IPS-NIHi11 (cell line): ENCODE measurements at places on chromosomes 3 and 15.

DNA sequence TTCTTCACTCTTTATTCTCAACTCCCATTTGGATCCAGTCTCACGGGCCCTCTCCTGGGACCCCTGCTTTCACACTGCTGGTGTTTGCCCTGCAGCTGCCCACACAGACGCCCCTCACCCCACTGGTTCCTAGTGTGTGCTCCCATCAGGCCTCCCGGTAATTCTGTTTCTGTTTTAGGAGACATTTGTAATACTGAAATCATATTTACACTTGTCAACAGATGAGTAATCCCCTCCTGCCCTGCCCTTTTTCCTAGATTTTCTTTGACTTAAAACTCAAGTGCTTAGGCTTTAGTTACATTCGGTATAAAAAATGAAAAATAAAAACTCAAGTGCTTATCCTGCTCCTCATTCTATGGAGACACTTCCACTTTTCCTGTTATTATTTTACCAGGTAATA is 18.4 kb upstream of the ABTB1 start:
- no peak for DNase-seq

DNA sequence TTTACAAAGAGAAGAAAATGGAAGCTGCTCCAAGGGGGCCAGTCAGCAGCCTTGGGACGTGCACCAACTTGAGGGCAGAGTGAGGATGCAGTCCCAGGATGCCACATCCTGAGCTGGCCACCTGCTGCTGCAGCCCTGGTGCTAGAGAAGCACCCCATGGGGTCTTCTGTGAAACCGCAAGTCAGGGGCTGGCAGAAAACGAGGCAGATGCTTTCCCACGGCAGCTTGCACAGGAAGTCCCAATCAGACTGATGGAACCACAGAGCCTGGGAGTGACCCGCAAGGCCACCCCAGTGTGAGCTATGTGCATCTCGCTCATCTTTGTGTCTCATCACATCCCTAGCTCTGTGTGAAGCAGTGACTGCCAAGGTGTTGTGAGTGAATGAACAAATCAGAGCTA is 76.5 kb downstream of the NUP210 start:
- no peak for DNase-seq

DNA sequence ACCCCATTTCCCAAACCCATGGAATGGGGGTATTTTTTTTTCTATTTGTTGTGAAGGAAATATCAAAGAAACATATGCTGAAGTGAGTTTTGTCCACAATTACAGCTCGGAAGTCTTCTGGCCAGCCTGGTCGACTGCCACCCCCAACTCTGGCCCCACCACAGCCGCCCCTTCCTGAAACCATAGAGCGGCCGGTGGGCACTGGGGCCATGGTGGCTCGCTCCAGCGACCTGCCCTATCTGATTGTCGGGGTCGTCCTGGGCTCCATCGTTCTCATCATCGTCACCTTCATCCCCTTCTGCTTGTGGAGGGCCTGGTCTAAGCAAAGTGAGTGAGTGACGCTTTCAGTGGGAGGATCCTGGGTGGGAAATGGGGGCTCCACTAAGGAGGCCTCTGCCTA is 71.9 kb downstream of the BOC start:
- no peak for DNase-seq

DNA sequence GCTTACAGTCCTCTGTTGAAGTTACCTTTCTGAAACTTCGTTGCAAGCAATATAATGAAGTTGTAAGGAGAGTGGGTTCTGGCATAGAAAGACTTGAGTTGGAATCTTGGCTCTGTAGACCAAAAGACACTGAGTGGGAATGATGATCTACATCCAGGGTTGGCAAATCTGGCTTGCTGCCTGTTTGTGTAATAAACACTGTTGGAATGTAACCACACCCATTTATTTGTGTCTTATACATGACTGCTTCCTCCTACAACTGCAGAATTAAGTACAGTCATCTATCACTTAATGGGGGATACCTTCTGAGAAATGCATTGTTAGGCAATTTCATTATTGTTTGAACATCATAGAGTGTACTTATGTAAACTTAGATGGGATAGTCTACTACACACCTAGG is 178.4 kb upstream of the SUCLG2 start:
- DNase-seq: no peak

GRCh38 chr3:171329746-171330145 is 130.5 kb downstream of the TNIK start:
- DNase-seq: no peak

DNA sequence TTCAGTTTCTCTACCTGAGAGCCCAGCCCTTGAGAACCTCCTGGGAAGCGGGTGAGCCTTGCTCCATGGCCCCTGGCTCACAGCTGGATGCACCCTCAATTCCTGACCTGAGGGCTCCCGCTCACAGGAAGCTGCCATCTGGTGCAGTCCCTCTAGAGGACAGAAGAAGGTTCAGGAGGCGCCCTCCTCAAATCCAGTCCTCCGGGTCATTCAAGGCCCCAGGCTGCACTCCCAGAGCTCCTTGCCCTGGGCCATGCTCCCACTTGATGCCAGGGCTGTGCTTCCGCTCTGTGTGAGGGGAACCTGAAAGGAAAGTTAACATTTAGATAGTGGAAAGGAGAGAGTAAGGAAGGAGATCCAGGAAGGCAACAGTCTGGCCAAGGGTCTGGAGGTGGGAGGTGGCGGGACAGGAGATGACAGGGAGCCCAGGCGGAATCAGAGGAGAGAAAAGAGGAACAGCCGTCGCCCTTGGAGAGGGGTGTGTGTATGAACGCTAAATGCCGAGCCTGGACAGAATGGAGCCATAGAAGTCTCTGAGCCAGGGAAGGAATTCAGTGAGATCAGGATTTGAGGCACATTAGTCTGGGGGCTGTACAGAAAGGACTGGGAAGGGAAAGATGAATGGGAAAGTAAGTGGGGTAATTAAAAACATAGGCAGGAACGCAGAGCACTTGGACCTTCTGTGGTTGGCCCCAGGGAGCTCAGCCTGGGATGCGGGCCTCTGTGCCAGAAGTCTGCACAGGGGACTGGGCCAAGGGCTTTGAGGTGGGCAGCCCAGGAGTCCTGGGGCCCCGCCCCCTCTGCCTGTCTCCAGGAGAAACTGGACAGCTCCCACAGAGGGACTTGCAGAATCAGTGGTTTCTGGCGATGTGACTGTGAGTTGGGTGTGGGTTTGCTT is 26.1 kb downstream of the TBC1D21 start:
- DNase-seq: no peak

DNA sequence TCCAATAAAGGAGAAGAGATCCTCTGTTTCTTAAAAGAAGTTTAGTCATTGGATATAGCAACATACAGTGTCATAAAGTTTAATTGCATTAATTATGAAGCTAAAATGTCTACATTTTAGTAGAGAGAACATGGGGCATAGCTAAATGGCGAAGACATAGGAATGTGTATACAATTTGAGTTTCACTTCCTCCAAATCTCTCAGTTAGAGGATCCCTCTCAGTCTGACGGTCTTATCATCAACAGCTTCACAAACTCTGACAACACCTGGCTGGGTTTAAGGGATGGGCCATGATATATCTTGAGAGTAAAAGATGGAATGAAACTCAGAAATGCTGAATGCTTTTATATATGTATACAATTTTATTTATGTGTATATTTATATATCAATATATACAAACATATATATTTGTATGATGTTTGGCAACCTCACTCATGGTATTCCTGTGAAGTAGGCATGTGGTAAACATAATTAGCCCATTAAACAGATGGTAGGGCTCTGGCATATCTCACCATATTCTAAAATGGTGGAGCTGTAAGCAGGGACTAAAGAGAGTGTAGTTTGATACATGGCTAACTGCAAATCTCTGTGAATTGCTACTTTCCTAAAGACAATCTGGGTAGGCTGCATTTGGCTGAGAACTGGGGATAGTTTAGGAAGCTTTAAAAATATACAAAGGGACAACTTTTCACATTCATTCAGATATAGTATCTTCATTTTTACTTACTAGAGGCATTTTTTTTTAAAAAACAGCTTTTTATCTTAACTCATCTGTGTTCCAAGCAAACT is 111.6 kb downstream of the TIGIT start:
- no peak for DNase-seq

DNA sequence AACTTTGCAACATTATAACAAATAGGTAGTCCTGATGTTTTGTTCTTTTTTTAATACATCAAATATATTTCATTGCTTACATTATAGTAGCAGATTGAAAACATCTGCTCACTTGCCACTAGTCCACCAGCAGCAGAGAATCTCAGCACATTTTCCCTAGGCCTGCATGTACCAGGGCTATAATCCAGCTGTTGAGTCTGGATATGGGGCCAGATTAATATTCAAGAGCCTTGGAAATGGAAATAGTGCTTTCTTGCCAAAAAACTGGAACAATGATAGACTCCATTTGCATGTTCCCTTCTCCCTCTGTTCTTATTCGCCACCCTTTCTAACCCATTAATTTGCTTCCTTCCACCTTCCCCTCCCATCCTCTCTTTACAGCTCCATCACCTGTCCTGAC is 288.0 kb downstream of the EPHA3 start:
- DNase-seq: no peak

DNA sequence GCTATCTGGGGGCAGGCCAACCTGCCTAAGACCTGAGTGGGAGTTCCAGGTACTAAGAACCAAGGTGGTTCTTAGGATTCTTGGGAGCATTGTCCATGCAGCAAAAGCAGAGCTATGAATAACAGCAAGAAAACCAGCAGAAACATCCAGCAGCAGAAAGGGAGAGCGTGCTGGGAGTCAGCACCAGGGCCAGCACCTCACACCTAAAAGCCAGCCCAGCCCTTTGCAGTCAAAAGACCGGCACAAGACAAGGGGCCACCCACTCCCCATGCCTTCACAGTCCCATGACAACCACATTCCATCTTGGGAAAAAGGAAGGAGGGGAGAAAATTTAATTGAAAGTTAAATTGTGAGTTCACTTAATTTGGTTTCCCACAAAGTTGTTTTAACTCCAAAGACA is 364.9 kb downstream of the AGBL1 start:
- DNase-seq: peak; percentile 77

- DNase-seq: no peak
Observed at GRCh38 chr3:133246773-133247172, 153.1 kb upstream of the BFSP2 start.

- DNase-seq: peak; percentile 26
Observed at GRCh38 chr15:67832031-67832551, 6.8 kb downstream of the SKOR1 start.

DNA sequence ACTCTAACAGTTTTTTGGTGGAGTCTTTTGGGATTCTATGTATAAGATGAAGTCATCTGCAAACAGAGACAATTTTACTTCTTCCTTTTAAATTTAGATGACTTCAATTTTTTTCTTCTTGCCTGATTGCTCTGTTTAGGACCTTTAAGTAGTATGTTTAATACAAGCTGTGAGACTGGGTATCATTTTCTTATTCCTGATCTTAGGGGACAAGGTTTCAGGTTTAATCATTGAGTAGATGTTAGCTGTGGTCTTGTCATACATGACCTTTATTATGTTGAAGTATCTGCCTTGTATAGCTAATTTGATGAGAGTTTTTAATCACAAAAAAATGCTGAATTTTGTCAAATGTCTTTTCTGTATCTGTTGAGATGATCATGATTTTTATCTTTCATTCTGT is 20.6 kb downstream of the GRM2 start:
- no peak for DNase-seq

DNA sequence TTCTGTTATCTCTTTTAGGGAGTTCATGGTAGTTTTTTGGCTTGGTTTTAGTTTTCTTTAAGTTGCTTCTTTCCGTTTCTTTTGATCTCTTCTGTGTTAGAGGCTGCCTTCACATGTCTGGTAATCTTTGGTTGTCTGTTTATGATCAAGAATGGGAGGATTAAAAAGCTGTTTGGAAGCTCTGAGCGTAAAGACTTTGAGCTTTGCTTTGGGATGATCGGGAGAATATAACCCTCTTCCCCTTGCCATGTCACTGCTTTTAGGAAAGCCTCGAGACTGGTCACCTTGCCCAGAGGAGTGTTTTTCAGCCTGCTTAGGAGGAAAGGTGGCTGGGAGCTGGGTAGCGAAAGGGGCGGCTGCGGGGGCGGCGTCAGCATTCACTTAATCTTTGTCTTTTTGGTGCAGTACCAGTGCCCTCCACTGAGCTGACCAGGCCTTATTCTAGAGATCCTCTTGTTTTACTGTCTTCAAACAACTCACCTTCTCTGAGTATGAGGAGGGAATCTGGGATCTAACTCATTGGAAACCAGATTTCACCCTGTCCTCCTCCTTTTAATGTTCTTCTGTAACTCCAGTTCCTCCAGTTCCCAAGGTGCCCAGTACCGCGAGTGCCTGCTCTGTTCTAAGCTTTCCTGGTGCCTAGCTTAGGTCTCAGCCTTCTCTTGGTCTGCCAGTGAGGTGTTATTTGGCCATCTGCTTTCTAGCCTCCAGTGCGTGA is 15.5 kb downstream of the TATDN2 start:
- peak; percentile 93 for DNase-seq

DNA sequence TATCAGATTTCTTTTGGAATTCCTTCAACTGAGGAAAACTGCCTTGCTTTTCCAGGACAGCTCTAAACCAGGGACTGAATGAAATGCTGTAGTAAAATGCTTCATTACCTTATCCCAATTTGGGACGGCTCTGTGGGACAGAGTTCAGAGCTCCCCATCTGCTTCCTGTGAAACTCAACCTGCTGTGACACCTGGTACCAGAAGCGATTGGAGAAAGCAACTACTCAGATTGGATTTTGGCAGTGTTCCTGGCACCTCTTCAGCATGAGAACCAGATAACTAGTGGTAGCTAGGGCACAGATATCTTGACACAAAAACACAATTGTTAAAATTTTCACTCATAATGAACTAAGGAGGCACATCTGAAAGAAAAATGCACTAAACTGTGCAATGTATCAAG is 539.1 kb downstream of the SI start:
- DNase-seq: no peak

DNA sequence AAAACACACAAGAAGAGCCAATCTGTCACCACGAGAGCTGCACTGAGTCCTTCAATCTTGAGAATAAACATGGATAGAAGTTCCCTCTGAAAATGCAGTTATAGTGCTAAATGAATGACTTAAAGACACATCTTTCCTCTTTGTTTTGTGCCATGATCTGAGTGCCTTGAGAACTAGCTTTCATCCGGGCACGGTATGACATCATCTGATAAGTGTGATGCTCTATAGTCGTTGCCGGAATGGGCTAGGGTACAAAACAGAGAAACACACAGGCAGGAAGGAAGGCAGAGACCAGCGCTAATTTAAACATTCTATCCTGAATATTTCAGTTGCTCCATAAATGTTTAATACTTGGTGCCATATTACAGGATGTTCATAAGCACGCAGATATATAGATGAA is 146.5 kb downstream of the TNIK start:
- DNase-seq: no peak

GRCh38 chr3:193833592-193833991 is 240.6 kb downstream of the OPA1 start:
- no peak for DNase-seq

GRCh38 chr3:177513815-177514610 is 316.7 kb upstream of the TBL1XR1 start:
- no peak for DNase-seq

DNA sequence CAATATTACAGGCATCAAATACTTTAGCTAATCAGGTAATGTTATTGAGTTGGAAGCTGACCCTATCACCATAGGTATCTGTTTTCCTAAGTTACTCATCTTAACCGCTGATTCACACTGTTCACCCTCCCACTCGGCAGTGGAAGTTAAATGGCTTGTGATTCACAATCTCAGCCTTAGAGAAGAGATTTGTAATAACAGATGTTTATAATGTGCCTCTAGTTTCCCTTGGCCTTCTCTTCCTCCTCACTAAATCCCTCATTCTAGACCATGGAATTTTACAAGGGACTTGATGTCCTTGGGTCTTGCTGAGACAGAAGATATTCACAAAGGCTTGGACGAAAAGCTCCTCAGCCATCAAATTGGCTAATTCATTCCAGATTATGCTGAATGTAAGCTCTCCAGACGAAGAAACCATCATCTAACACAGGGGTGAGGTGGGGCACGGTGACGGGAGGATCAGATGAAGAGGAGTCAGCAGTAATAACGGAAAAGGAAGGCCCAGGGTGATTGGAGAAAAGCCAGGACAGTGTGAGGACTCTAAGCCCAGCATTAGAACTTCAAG is 931.7 kb downstream of the MCTP2 start:
- no peak for DNase-seq
